ENCODE measurements at places on chromosomes 2 and 18. TPM values are rescaled to one million over a fixed set of nuclear protein-coding genes. Genes with fewer than 3 reads are reported as not detected.

The IL36RN gene
- not detected for polyA plus RNA-seq

DNA sequence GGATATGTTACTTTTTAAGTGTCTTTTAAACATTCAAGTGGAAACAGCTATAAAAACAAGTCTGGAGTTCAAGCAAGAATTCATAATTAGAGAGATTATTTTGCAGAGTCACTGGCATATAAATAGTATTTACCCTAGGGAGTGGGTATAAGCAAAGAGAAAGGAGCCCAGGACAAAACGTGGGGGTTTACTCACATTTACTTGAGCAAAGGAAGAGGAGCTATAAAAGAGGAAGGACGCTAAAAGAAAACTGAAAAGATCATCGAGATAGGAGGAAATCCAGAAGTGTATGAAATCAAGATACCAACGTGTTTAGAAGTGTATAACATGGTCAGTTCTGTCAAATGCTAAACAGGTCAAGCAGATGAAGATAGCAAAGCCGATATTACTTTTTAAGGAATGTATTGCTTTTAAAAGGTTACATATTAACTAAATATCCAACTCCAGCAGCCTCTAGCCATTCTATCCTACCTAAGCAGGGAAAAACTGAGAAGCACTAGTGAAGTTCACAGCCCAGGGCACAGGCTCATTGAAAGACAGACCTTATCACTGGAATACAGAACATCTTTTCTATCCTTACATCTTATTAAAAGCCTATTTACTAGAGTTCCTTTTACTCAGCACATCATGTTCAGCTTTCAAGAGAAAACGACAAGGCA, 8.6 kb downstream of the KANSL1L start:
- DNase-seq, result no peak

- DNase-seq, result no peak
Measured at GRCh38 chr2:23524261-23524706, 139.3 kb downstream of the KLHL29 start.

The DPP4 gene
- 37.7 TPM for polyA plus RNA-seq
